ENCODE measurements at places on chromosomes 2 and 18. TPM values are rescaled to one million over a fixed set of nuclear protein-coding genes. Genes with fewer than 3 reads are reported as not detected.

Gene TRIM43
- total RNA-seq: not detected

Gene FBXO48
- 0.56 TPM for total RNA-seq

Gene TUBB8B
- total RNA-seq: not detected

Gene SNORC
- 0.44 TPM for total RNA-seq

Gene POTEF
- not detected for total RNA-seq

- DNase-seq: no peak
These were observed 79.2 kb downstream of the ZDBF2 start for GRCh38 chr2:206353685-206354084.

- no peak for DNase-seq
These were observed 3.7 kb downstream of the STK17B start for GRCh38 chr2:196167666-196168065.

- no peak for DNase-seq
These were observed 65.1 kb upstream of the GPR45 start for GRCh38 chr2:105176429-105176828.

- DNase-seq: no peak
These were observed 251.5 kb downstream of the TFCP2L1 start for GRCh38 chr2:121033461-121033996.
